ENCODE measurements at places on chromosomes 1 and 21.

DNA sequence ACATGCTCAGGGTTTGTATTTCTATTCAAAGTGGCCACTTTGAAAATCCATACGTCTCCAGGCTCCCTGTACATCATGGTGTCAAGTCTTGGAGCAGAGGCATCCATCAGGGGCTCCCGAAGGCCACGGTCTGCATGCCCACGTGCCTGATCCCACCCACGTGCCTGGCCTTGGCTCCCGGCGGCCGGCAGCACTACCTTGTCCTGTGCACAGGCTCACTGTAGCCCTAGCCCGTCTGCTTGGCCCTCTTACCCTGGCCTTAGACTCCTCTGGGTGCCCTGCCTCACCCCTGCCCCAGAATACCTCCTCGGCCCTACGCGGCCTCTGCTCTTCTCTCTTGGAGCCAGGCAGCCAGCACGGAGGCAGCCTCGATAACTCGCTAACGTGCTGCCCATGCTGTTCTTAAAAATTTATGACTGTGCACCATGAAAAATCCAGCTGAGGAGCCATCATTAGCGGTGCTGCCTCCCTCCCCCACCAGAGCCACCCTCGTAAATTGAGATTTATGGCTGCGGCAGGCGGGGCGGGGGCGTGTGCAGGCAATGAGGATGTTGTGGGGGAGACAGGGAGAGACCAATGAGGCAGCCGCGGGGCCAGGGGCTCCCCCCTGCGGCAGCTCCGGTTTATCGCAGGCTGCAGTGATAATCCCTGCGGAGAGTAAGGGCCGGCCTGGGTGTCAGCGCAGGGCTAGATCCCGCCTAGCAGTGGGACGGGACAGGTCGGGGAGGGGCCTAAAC lies 24.6 kb downstream of the DMAP1 start:
- H3K27ac ChIP-seq = no peak overlapping the region
- peak; percentile 96 for DNase-seq
- no peak overlapping the region for H3K4me3 ChIP-seq
- peaks cover 24% of the 10 kb centered on the region for H3K4me1 ChIP-seq
- peaks cover 11% of the 10 kb centered on the region for H3K36me3 ChIP-seq

DNA sequence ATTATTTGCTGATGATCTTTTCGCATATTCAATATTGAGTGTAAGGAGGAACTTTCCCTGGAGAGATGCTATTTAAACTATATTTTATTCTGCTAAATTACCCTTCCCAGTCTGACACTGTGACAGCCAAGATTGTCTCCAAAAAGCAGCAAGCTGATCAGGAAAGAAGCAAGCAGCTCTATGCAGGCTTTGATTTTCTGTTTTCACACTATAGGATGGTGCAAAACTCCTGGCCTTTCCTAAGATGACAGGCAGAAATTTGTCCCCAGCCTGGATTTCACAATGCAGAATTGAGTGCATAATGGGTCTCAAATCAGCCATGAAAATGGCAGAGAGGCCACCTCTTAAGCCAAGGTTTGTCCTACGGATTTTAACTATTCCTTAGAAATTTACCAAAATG lies 1.1 kb downstream of the SGIP1 start:
- no peaks in the 10 kb centered on the region for H3K36me3 ChIP-seq
- H3K4me3 ChIP-seq = peak overlapping the region; percentile 87
- peaks cover 6% of the 10 kb centered on the region for H3K27me3 ChIP-seq
- peaks cover 19% of the 10 kb centered on the region for H3K4me1 ChIP-seq
- no peak for DNase-seq

GRCh38 chr1:209601809-209602657 lies 18.5 kb downstream of the CAMK1G start:
- H3K27me3 ChIP-seq = peaks cover 44% of the 10 kb centered on the region
- H3K4me3 ChIP-seq = no peak overlapping the region
- peak; percentile 68 for DNase-seq
- H3K27ac ChIP-seq = no peak overlapping the region
- H3K4me1 ChIP-seq = no peaks in the 10 kb centered on the region
- no peaks in the 10 kb centered on the region for H3K36me3 ChIP-seq

DNA sequence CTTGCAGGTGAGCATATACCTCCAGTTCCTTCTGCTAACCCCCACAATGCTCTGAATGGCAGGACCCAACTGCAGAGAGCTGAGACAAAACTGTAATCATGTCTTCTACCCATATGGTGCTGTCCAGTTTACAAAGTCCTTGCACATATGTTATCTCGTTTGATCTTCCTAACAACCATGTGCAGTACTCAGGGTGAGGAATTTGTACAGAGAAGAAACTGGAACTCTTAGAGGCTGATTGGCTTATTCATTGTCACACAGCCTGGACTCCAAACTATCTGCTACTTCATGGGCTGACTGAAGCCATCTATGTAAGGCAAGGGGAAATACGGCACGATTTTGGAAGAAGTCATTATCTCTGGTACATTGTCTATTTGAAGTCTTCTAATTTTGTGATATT lies 191.1 kb downstream of the TNR start:
- peaks cover 1% of the 10 kb centered on the region for H3K27me3 ChIP-seq
- peak; percentile 4 for DNase-seq
- H3K4me1 ChIP-seq = no peaks in the 10 kb centered on the region
- H3K4me3 ChIP-seq = no peak overlapping the region

GRCh38 chr1:39609618-39610331 lies 29.7 kb downstream of the HEYL start:
- H3K27me3 ChIP-seq = peaks cover 20% of the 10 kb centered on the region
- H3K4me1 ChIP-seq = no peaks in the 10 kb centered on the region
- no peak overlapping the region for H3K4me3 ChIP-seq
- H3K27ac ChIP-seq = no peak overlapping the region

DNA sequence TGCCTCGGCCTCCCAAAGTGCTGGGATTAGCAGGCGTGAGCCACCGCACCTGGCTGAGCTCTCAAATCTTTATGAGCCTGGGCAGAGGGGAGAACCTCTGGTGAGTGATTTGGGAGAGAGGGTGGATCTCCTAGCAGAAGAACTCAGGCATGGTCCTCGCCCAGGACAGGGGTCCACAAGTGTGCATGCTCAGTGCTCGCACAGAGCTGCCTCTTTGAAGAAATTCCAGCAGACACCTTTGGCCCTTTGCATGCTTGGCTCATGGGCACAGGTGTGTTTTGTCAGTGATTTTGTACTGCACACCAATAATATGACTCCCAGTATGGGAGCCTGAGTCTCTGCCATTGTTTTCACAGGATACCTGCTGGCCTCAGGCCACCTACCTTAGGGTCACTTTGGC lies 11.8 kb upstream of the PRAMEF12 start:
- H3K4me1 ChIP-seq = no peaks in the 10 kb centered on the region
- DNase-seq = peak; percentile 4
- H3K4me3 ChIP-seq = no peak overlapping the region
- no peaks in the 10 kb centered on the region for H3K27me3 ChIP-seq
- no peak overlapping the region for H3K27ac ChIP-seq

- H3K4me3 ChIP-seq = no peak overlapping the region
- H3K36me3 ChIP-seq = no peaks in the 10 kb centered on the region
- H3K27ac ChIP-seq = no peak overlapping the region
- H3K27me3 ChIP-seq = no peaks in the 10 kb centered on the region
Observed at GRCh38 chr1:97610748-97611147, 310.1 kb downstream of the DPYD start.

DNA sequence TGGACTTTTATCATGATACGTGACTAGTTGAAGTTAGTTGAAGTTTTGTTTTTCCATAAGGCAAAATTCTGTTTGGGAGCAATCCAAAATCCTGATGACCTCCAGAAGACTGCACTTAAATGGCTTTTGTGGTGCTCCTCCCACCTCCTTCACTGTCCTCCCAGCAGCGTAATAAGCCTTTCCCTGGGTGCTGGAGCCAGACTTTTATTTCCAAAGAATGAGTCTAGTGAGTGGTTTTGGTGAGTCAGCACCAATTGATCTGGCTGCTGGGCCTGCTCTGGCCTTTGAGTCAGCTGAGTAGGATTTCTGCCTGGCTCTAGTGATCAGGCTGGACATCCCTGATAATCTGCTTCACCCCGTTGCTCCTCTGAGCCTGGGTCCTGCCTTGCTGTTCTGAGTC lies 21.7 kb upstream of the KCND3 start:
- no peak for DNase-seq
- H3K27me3 ChIP-seq = peaks cover 96% of the 10 kb centered on the region

DNA sequence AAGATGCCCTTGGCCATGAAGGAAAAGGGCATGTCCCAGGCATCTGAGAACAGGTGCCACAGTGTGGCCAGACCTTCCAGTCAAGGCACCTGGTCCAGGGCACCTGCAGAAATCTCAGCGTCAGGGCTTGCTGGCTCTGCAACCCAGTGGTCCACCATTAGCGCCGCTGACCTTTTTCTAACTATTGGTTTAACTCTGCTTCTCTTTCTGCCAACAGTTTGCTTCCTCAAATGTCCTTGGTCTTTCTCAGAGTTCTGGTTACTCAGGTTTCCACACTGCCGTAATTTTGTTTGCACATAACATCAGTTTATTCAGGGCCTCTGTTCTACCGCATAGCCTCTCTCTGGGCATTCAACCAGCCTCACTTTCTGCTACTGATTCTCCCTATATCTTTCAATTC lies 16.5 kb upstream of the FYB2 start:
- no peaks in the 10 kb centered on the region for H3K27me3 ChIP-seq
- no peak overlapping the region for H3K27ac ChIP-seq
- H3K36me3 ChIP-seq = no peaks in the 10 kb centered on the region
- no peak overlapping the region for H3K4me3 ChIP-seq
- peaks cover 9% of the 10 kb centered on the region for H3K4me1 ChIP-seq

DNA sequence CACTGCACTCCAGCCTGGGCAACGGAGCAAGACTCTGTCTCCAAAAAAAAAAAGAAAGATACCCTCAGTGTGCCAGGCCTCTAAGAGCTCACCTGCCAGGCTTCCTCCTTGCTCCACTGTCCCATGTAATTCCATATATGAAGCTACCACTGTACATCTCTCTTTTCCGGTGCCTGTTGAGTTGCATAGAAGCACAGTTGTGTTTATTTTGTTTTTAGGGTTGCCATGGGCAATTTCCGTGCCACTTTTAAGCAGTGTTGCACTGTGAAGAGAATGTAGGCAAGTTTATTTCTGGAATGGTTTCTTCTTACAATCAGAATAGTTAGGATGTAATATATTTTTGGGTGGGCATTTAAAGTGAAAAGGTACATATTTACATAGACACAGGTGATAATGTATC lies 23.3 kb downstream of the MR1 start:
- no peaks in the 10 kb centered on the region for H3K27me3 ChIP-seq
- H3K4me3 ChIP-seq = no peak overlapping the region
- no peak overlapping the region for H3K27ac ChIP-seq
- no peaks in the 10 kb centered on the region for H3K36me3 ChIP-seq

- peaks cover 21% of the 10 kb centered on the region for H3K4me1 ChIP-seq
- DNase-seq = no peak
- no peaks in the 10 kb centered on the region for H3K27me3 ChIP-seq
- H3K36me3 ChIP-seq = no peaks in the 10 kb centered on the region
- H3K4me3 ChIP-seq = no peak overlapping the region
Observed at GRCh38 chr1:198174297-198174696, 17.5 kb downstream of the NEK7 start.

DNA sequence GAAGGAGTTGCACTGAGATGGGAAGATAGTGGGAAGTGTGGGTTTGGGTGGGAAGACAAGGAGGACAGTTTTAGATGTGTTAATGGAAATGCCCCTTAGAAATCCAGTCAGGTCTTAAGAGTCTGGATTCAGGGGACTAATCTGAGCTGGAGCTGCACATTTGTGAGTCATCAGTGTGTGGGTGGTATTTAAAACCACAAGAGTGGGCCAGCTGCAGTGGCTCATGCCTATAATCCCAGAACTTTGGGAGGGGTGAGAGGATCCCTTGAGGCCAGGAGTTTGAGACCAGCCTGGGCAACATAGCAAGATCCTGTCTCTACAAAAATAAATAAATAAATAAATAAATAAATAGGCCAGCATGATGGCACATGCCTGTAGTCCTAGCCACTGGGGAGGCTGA lies 40.9 kb upstream of the SLC6A9 start:
- H3K4me1 ChIP-seq = no peaks in the 10 kb centered on the region
- no peak overlapping the region for H3K4me3 ChIP-seq
- H3K27me3 ChIP-seq = peaks cover 24% of the 10 kb centered on the region
- H3K36me3 ChIP-seq = no peaks in the 10 kb centered on the region
- no peak overlapping the region for H3K27ac ChIP-seq
- no peak for DNase-seq

DNA sequence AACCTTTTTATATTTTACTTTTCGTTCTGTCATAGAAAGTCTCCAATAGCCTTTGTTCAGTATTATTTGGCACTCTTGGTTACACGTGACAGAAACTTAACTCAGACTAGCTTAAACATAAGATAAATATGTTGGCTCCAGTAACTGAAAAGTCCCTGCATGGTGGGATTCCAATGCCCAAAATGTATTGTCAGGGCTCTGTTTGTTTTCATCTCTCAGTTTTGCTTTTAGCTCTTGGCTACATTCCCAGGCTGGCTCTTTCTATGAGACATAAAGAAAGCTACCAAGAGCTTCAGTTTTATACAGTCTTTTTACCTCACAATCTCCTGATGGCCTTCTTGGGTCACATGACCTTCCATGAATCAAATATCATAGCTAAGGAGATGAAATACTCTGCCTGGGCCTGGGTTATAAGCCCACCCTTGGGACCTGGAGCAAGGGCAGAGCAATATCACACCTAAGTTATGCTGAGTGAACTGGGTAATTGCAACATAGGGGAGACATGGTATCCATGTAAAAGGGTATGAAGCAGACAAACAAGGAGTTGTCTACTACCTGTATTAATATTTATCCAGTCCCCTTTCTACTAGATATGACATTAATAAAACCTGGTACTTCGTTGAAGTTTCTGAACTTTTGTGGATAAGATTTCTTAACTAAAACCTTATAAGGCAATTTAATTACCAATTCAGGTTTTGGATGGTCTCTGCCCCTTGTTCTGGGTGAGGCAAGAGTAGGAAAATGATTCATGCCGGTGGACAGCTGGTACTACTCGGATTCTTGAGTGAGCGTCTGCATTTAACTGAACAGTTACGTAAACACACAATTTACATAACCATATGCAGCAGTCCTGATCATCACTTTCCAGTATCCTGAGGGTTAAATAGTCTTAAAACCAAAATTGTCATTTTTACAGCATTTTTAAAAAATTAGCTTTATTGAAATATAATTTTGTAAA lies 442.3 kb downstream of the GPATCH2 start:
- no peak overlapping the region for H3K27ac ChIP-seq
- H3K4me3 ChIP-seq = no peak overlapping the region
- H3K36me3 ChIP-seq = no peaks in the 10 kb centered on the region
- DNase-seq = no peak
- H3K27me3 ChIP-seq = no peaks in the 10 kb centered on the region

- H3K27ac ChIP-seq = no peak overlapping the region
- no peaks in the 10 kb centered on the region for H3K4me1 ChIP-seq
- peaks cover 61% of the 10 kb centered on the region for H3K36me3 ChIP-seq
- no peaks in the 10 kb centered on the region for H3K27me3 ChIP-seq
Observed at GRCh38 chr1:66954208-66954607, 29.4 kb downstream of the MIER1 start.

GRCh38 chr1:248704606-248705005 lies 2.0 kb upstream of the OR14I1 start:
- H3K36me3 ChIP-seq = no peaks in the 10 kb centered on the region
- H3K27ac ChIP-seq = no peak overlapping the region
- no peaks in the 10 kb centered on the region for H3K4me1 ChIP-seq
- no peak for DNase-seq
- no peak overlapping the region for H3K4me3 ChIP-seq
- H3K27me3 ChIP-seq = no peaks in the 10 kb centered on the region
